ENCODE measurements at places on chromosomes 1 and 21.

DNA sequence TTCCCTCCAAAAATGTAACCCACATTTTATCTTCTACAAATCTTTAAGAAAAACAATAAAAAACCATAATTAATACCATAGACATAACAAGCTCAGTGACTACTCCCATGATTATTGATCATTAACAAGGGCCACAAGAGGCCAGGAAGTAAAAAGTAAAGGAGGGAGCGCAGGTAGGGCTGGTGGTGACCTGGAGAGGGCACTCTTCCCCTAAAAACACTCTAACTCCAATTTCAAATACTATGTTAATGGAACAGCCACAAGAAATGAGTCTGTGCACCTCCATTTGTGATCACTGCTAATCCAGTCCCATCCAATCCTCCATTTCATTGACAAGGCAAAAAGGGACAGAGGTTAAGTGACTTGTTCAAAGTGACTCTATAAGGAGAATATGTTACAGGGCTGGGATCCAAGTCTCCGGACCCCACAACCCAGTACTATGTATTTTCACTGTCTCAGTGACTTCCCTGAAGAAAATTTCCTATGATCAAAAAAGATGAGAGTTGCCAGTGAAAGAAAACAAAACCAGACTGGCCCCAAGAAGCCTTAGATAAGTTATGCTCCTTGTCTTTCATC is 41.2 kb upstream of the CFAP298 start:
- DNase-seq = peak; percentile 21

DNA sequence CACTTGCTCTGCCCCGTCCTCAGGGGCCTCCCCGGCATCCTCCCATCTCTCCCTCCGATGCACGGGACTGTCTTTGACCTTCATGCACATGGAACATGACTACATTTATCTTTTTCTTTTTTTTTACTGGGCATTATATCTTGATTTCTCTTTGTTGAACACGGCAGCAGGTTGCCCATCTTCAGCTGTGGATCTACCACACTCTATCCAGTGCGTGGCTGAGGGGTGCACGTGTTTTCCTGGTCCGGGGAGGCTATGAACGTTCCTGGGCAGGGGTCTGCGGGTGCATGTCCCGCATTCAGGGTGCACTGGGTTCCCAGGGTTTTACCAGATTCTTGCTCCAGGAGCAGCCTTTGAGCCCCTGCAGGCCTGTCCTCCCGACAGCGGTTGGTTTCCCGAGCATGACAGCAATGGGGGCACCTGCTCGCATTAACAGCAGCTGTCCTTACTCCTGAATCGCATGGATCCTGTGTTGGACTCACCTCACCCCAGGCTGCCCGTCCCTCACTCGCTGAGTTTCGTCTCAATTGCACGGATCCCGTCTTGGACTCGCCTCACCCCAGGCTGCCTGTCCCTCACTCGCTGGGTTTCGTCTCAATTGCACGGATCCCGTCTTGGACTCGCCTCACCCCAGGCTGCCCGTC is 7.4 kb downstream of the POFUT2 start:
- DNase-seq = no peak

DNA sequence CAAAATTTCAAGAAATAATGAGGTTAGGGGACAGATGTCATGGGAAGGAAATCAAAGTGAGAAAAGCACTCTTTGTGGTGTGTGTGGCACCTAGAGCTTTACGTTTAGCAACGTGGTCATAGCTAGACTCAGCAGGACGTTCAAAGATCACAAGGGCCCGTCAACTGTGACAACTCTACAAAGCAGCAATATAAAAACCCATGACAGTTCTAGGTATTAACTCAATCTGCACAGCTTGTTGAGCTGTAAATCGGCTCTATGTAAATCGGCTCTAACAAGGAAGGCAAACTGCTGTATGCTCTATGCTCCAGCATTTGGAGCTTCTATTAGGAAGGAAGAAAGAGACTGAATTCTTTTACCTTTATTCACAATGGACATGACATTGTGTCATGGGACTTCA is 64.8 kb downstream of the TP53BP2 start:
- no peak for DNase-seq

- peak; percentile 37 for DNase-seq
These were observed 19.7 kb downstream of the BTG2 start for GRCh38 chr1:203325026-203325417.

GRCh38 chr1:218209351-218209861 is 75.7 kb upstream of the RRP15 start:
- no peak for DNase-seq

DNA sequence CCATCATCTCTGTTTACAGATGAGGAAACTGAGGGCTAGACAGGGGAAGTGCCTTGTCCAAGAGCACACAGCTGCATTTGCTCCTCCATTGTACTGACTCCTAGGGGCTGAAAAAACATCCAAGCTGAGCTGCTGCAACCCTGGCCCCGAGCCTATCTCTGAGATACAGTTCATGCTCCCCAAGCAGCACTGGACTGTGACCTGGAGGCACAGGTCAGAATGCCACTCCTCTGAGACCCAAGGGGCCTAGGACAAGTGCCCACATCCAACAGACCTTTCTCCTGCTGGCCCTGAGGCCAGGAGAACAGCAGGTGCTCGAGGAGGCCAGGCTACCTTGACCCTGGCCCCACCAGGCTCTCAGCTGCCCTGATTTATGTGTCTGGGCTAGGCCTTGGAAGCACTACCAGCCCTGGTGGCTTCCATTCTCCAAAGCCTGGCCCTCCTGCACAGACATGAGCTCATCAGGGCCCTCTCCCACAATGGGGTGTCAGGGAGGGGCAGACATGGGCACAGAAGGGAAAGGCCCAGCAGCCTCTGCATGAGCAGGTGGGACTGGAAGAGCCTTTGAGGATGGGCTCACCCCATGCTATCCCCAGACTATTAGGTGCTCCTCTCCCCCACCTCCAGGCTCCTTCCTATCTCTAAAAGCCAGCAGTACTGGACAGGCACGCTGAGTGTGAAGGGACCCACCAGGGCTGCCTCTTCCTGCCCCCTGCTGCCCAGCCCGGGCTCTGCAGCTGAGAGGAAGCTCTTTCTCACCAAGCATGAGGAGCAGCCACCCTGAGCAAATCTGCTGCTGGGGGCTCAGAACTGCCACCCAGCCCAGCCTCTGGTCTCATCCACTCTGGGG is 18.8 kb downstream of the ADGRB2 start:
- DNase-seq = peak; percentile 54

DNA sequence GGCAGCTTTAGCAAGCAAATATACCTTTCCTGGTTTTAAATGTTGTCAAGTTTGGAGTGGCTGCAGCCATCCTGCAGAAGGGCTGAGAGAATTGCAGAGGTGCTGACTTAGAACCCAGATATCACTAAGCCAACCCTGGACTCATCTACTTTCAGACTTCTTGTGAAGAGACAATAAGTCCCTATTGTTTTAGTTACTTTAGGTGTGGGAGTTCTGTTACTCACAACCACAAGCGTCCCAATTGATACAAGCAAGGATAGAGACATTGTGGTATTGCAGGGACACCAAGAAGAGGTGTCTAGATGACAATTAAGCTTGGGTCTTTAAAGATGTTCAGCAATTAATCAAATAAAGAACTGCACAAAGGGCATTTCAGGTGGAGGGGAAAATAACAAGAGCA is 8.8 kb upstream of the ETV3 start:
- no peak for DNase-seq

DNA sequence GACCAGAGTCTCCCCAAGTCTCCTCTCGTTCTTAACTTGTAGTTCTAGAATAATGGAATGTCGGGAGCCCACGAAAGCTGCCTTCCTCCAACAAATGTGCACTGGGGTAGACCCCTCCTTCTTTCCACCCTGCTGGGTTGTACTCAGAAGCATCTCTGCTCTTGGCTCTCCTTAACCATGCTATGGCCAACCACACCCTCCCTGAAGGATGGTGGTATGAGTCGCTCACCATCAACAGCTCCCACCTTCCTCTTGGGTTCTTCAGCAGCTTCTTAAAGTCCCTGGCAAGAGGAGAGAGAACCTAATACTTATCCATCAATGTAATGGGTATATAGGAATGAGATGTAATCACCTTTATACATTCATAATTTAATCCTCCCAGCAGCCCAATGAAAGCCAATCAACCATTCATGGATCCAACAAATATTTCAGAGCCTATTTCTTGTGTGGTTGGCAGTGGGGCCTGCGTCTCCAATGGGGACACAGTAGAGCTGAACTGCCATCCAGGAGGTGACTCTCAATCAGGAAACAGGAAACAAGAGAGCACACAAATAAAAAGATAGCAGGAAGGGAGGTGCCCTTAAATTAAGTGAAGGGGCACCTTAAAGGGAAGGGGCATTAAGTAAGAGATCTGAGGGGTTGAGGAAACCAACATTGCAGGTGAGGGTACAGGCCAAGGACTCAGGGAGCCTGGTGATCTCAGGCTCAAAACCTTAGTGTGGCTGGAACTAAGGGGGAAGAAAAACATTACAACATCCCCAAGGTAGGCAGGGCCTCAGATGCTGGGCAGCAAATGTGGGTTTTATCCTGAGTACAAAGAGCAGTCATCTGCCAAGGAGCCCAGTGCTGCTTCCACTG is 64.4 kb upstream of the ETS2 start:
- no peak for DNase-seq

DNA sequence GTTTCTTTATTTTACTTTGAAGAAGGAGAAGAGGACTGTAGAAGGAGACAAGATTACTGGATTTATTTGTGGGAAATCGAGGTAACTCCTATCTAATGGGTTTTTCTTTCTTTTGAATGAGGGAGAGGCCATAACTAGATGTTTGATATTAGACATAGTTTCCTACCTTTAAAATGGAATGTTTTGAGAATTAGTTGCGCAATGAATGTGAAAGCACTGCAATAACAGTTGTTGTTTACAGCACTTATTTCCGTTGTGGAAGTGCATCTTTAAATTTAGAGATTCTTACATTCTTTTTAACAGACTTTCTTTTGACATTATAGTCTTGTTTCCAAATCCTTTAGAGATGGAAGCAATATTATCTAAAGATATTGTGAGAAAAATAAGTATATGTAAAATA is 229.0 kb downstream of the SRGAP2C start:
- no peak for DNase-seq

DNA sequence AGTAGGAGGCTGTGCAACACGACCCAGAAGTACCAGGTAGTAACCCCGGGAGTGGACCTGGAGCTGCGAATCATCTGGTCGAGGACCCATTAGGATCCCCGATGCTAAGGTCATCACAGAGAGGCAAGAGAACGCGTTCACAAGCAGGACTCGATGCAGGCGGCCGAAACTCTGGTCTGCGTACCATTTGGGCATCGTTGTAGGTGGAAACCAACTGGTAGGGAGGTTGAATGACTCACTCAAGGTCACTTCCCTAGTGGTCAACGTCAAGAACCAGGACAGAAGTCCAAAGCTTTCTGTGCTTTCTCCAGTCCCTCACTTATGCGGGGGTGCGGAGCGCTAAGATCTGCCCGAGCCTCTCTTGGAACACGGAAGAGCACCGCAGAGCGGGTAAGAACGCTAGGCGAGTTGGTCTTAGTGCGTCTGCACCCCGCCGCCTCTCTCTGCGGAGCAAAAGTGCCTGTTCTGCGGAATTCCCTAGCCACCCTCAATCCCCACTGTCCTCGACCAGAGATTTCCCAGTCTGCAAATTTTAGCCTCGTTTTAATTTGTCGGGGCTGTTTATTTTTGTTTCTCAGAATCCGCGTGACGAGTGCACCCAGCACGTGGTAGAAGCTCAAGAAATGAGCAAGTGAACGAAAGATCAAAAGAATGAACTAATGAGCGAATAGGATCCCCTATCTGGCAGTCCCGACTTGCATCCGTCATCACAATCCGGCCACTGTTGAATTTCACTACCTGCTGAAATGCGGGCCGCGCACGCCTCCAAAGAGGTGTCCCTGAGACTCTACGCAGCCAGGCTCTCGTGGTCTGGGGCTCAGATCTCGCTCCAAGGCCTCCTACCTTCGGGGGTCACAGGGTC is 12.2 kb downstream of the HLX start:
- no peak for DNase-seq

GRCh38 chr1:219391297-219391696 is 217.6 kb downstream of the LYPLAL1 start:
- DNase-seq = no peak

DNA sequence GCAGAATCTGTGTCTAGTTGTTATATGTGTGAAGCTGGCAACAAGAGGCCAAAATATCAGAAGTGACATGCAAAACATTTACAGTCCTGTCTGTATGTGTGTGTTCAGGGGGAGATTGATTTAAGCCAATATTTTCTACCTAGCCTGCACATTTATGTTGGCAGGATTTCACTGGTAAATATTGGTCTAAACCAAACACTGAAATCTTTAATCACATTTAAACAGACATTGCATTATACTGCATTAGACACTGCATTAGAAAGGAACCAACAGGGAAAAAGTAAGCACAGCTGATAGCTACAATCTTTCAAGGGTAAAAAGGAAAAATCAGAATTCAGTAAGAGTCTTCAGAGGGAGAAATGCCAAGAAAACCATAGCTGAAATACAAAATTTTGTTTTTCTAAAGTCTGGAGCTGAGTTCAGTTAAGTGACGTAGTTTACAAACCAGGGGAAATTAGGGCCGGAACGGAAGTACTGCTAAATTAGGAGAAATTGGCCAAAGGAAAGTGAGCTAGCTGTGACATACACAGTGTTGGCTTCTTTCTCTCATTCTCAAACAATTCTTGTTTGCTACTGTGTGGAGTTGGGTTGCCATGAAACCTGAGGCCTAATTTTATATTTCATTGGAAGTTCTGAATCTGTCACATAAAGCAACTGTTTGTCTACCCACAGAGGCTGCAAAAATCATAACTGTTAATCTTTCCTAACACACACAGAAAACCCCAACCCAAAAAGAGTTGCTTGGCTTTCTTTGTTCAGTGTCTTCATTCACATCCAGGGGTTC is 217.3 kb upstream of the SGIP1 start:
- no peak for DNase-seq

DNA sequence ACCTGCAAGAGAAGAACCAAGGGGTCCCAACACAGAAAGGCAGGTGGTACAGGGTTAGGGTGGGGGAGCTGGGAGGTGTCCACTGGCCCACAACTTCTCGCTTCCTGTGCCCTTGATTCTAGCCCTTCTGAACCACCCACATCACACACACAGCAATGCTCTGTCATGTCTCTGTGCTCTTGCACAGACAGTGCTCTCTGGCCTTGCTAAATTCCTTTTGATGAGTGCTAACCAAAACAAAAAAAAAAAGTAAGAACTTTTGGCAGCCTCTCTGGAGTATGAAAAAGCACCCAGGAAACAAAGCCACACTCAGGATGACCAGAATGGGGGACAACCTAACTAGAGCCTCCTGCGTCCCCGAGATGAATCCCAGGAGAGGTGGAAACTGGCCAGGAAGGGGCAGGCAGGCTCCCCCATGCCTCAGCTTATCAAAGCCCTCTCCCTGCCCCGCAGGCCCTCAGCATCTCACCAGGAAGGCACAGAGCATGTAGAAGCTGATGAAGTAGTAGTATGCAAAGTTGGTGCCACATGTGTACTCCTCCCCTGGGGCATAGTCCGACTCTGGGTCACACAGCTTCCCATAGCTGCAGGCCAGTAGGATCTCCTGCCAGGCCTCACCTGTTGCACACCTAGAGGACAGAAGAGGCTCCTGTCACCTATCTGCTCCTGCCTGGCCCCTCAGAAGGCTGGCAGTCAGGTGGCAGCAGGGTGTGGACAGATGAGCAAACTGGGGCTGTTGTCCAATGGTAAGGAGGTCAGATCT is 27.2 kb upstream of the KIF21B start:
- DNase-seq = no peak

Measured in stimulated activated CD4-positive, alpha-beta T cell treated with anti-CD3 and anti-CD28 coated beads, Interleukin-2, amount 100 ng/mL, for 48 hours (primary cell).